ENCODE measurements at places on chromosomes 6 and 20.

GRCh38 chr20:14861028-14861699 lies 523.8 kb upstream of the FLRT3 start:
- no peak for DNase-seq

DNA sequence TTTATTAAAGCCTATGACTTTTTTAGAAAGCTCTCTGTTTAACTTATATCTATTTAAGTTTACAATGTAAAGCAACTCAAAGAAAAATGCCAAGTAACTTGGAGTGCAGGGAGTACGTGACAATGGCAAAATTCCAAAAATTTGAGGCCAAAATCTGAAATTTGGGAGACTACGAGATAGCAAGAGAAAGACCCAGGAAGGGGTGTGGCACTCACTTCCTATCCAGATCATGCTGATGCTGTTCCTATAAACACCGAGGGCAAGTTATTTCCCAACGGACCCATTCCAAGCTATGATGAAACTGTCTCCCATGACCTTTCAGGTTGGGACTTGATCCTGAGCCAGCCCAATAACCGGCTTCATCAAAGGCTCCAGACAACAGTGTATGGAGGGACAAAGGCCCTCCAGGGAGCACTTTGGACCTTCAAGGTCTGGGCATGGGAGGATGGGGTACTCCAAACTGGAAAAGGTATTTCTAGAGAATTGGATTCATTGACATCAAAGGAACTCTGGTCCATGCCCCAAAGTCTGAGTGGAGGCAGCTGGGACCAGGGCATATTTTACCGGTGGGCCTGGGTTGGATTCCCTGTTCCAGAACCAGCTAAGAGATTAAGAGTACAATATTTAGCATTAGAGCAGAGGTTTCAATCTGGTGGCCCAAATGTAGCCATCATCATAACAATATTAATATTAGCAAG lies 15.7 kb upstream of the SLC13A3 start:
- DNase-seq: no peak

DNA sequence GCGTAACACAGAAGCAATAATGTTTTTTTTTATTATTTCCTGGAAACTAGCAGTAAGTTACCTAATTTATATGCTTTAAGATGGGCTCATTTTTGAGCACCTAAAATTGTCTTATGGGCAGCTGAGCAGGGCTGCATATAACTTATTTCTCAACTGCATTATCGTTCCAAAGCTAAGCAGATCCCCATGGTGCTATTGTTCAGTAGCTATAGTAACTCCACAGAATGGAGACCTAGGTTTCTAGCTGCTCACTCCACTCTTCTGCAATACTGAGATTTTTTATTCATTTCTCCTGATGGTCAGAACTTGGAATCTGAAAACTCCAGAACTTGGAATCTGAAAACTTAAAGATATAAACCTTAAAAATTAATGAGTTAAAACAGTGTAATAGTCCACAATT lies 18.7 kb downstream of the CRISP1 start:
- no peak for DNase-seq

GRCh38 chr6:149919834-149920225 lies 3.1 kb downstream of the RAET1G start:
- no peak for DNase-seq

DNA sequence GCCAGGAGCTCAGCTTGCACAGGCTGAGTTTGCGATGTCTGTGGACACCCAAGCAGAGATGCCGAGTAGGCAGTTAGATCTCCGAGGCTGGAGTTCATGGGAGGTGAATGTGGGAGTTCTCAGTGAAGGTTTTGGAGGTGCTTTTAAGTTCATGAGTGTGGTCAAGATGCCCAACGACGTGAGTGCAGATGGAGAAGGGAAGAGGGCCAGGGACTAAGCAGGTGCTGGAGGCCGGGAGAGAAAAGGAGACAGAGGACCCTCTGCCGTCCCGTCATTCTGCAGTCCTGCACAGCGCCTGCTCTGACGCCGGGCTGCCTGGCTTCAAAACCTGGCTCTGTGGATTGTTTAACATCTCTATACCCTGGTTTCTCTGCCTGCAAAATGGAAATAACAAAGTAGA lies 15.5 kb downstream of the ITPR3 start:
- no peak for DNase-seq

GRCh38 chr6:34806738-34807453 lies 15.0 kb downstream of the BLTP3A start:
- DNase-seq: no peak

- DNase-seq: no peak
Measured at GRCh38 chr6:113182370-113183141, 674.6 kb upstream of the MARCKS start.

GRCh38 chr20:49326026-49326425 lies 48.2 kb upstream of the ZNFX1 start:
- DNase-seq: no peak

DNA sequence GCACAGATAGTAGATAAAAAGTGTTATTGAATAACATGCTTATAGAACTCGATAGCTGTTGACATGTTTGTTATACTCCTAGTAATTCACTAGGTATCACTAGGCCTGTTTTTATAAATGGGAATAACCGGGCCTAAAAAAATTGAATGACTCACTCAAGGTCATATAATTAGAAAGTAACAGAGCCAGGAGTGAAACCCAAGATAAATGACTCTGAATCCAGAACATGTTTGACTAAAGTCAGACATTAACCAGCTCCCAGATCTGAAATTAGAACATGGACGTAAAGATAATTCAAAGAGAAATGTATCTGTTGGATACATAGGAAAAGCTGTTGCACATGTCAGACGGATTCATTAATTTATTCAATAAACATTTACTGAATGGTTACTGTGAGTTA lies 26.9 kb downstream of the RGS17 start:
- DNase-seq: no peak

DNA sequence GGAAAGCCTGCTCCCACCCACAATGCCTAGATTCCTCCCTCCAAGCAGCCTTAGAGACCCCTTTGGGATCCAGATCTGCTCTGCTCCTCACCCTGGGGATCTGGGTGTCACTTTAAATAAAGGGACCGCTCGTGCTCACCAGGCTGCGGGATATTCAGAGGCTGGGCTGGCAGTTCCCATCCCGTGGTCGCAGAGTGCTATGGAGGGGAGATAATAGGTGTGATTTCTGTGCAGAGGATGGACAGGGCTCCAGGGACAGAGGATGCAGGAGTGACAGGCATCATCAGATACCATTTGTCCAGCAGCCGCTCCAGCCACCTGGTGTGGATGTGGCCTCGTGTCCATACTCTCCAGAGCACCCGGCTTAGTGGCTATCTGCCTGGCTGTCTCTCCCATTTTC lies 415.9 kb upstream of the SULF2 start:
- no peak for DNase-seq

DNA sequence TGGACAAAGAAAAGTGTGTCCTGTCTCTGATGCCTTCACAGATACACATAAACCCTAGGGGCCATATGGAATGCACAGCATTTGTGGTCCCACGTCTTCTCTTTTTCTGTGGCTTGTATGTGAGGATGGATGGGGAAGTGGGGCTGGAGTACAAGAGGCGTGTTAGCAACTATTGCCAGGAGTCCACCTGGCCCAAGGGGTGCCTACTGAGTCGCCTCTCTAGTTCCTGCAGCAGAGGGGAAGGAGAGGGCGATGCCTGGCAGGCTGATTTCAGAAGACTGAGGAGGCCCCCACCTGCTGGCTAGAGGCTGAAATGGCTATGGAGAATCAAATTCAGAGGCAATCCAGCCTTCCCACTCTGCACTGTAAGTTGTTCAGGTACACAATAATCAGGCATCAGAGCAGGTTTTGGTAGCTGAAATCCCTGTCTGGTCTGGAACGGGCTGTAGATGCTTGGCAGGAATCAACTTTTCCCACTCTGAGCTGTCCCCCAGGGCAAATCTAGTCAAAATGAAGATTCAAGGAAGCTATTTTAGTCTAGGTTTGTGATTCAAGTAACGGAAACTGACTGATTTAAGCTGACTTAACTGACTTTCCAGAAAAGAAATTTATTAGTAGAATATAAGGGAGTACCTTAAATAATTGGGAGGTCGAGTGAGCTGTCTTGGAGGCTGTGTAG lies 14.9 kb upstream of the PPARD start:
- DNase-seq: peak; percentile 67

DNA sequence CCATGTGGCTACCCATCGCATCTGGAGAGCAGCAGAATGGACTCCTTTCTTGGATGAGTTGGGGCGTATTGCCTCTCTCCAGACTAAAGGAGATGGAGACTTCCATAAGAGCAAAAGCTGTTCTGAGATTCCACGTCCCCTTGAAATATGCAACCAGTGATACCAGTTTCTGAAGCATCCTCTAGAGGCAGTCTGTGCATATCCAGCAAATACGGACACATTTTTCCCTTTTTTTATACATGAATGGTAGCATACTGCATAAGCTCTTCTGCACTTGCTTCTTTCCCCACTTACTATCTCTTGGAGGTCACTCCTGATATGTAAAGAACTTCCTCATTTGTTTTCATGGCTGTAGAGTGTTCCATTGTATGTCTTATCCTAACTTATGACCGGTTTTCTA lies 34.6 kb downstream of the TAF8 start:
- DNase-seq: no peak

DNA sequence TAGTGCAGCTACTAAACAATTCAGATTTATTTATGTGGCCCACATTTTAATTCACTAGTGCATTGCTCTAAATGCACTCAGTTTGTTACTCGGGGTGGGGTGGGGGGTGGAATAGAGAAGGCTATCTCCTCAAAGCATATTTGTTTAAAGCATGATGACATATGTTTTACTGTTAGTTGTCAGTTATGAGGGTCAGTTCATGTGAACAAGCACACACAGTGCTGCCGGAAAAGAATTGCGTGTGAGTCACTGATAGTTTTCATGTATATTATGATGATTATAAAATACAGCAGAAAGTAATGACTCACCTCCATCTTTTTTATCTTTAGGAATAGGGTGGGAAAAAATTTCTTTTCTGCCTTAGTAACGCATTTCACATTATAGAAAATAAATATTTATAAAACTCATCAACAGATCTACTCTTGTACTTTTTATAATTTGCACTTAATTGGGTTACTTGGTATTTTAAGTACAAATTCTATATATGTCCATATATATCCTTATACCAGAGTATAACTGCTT lies 42.2 kb upstream of the STXBP5 start:
- no peak for DNase-seq

- DNase-seq: no peak
Measured at GRCh38 chr20:54219751-54220426, 12.0 kb downstream of the PFDN4 start.

- DNase-seq: no peak
Measured at GRCh38 chr6:40427196-40427595, 160.0 kb downstream of the LRFN2 start.

GRCh38 chr6:55016261-55016660 lies 158.1 kb upstream of the HCRTR2 start:
- DNase-seq: no peak

GRCh38 chr6:30154709-30155519 lies 6.1 kb downstream of the TRIM10 start:
- no peak for DNase-seq
